ENCODE measurements at places on chromosomes 4 and X.
A peak's percentile ranks its signal among the peaks of the same experiment; 100 is the strongest.

GRCh38 chr4:101200561-101200960 is 146.8 kb downstream of the PPP3CA start:
- DNase-seq: no peak

- no peak for DNase-seq
These were observed 28.3 kb downstream of the NBDY start for GRCh38 chrX:56757327-56757726.

- DNase-seq: no peak
These were observed 153.6 kb downstream of the SOWAHB start for GRCh38 chr4:76744241-76744921.

- DNase-seq: no peak
These were observed 103.9 kb upstream of the MAOA start for GRCh38 chrX:43552156-43552555.

DNA sequence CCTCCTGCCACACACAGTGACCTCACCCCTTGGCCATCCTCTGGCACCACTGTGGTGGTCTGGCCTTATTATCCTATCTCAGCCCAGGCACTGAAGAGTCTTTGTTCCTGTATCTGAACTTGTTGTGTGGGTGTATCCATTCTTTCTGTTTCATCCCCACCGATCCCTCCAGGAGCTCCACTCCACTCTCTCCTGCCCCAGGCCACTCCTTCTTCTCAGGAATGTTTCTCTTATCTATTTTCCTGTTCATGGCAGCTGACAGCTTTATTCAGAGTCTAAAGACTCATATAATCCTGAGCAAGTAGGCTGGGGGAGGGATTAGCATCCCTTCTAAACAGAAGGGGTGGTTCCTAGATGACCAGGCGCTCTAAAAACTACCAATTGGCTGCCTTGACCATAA is 150.0 kb downstream of the ANAPC10 start:
- DNase-seq: no peak

GRCh38 chr4:185142564-185142911 is 528 bp upstream of the SLC25A4 start:
- DNase-seq: no peak

DNA sequence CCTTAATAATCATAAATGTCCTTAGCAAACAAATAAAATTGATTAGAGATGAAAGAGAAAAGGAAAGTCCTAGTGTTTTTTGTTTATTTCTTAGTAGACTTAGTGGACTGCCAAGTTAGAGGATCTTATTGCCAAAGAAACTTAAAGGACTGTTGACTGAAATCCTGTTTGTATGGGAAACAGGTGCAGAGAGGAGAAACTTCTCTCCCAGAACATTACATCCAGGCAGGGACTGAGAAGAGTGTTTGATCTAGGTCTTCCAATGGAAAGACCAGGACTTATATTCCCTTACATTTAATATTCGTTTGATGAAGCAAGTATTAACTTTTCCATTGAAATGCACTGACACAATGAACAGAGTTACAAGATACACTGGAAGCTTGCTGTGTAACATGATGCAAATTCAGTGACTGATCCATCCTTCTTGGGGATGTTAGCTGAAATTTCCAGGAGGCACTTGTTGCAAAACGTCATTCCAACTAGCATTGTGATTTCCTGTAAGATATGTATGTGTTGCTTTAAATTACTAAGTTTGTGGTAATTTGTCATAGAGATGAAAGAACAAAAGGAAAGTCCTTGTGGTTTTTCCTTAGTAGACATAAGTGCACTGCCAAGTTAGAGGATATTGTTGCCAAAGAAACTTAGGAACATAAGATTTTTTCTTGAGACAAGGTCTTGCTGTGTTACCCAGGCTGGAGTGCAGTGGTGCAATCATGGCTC is 505.6 kb downstream of the STIM2 start:
- no peak for DNase-seq

GRCh38 chrX:25873196-25873595 is 264.9 kb upstream of the MAGEB18 start:
- DNase-seq: no peak

GRCh38 chr4:102620697-102621497 is 119.7 kb downstream of the NFKB1 start:
- no peak for DNase-seq

DNA sequence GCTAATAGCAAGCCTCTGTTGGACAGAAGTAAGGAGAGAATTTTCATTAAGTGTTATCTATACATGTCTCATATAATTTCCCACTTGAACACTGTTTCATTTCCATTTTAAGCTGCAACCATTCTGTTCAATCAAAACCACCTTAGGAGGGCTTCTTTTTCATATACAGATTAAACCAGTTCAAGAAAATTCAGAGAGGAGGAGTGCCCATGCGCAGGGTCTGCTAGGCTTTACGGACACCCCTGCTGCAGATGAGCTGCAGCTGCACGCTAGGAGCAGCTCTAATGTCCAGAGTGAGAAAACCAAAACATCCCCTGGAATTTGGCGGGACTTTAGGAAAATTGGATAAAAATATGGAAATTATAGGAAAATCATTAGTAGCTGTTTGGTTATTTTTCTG is 541.0 kb downstream of the SPRY1 start:
- DNase-seq: no peak

GRCh38 chrX:96176921-96177320 is 507.7 kb upstream of the DIAPH2 start:
- no peak for DNase-seq

DNA sequence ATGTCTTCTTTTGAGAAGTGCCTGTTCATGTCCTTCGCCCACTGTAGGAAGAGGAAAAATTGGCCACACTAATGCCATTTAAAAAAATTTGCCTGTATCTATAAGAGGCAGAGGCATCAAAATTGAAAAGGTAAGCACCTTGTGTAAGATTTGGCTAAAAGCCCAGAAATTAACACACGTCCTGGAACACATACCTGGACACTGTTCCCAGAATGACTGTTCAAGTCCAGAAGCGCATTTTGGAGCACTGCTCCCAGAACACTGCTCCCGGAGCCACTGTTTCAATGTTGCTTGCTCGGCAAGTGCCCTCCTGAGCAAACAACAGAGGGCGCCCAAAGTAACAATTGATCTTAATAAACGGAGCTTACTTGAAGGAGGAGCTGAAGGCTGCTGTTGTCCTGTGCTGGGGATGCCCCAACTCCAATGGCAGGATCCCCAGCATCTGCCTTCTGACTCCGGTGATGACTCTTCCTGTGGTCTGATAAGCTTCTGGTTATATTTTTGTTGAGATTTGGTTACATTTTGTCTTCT is 1958.6 kb downstream of the C4orf33 start:
- no peak for DNase-seq

GRCh38 chr4:15920723-15921591 is 17.6 kb downstream of the FGFBP1 start:
- DNase-seq: no peak

DNA sequence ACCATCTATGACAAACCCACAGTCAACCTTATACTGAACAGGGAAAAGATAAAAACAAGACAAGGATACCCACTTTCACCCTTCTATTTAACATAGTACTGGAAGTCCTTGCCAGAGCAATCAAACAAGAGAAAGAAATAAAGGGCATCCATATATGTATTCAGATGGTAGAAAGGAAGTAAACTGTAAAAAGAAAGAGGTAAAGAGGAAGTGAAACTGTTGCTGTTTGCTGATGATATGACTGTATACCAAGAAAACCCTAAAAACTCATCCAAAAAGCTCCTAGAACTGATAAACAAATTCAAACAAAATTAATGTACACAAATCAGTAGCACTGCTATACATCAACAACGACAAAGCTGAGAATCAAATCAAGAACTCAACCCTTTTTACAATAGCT is 538.7 kb upstream of the PABPC4L start:
- no peak for DNase-seq

GRCh38 chrX:70423936-70424675 is 992 bp downstream of the GDPD2 start:
- no peak for DNase-seq

GRCh38 chr4:75623026-75623425 is 7.3 kb downstream of the CDKL2 start:
- DNase-seq: no peak

- DNase-seq: no peak
These were observed 420.8 kb downstream of the ARHGAP24 start for GRCh38 chr4:85895755-85896154.

- DNase-seq: no peak
These were observed 75.0 kb downstream of the EVC start for GRCh38 chr4:5785806-5786680.

DNA sequence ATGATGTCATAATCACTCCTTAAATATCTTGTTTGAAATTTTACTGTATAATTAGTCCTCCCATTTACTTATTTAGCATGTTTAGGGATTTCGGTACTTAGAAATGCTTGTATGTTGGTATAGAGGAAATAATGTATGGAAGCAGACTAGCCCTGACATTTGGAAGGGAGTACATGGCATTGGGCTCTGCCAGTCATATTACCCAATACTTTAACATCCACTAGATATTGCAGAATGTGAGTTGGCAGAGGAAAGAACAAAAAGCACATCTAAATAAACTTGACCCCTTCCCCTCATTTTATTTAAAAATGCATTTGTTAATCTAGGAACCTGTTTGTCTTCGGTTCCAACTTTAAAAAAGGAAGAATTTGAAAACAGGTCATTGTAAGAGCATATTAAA is 77.8 kb downstream of the RS1 start:
- no peak for DNase-seq

DNA sequence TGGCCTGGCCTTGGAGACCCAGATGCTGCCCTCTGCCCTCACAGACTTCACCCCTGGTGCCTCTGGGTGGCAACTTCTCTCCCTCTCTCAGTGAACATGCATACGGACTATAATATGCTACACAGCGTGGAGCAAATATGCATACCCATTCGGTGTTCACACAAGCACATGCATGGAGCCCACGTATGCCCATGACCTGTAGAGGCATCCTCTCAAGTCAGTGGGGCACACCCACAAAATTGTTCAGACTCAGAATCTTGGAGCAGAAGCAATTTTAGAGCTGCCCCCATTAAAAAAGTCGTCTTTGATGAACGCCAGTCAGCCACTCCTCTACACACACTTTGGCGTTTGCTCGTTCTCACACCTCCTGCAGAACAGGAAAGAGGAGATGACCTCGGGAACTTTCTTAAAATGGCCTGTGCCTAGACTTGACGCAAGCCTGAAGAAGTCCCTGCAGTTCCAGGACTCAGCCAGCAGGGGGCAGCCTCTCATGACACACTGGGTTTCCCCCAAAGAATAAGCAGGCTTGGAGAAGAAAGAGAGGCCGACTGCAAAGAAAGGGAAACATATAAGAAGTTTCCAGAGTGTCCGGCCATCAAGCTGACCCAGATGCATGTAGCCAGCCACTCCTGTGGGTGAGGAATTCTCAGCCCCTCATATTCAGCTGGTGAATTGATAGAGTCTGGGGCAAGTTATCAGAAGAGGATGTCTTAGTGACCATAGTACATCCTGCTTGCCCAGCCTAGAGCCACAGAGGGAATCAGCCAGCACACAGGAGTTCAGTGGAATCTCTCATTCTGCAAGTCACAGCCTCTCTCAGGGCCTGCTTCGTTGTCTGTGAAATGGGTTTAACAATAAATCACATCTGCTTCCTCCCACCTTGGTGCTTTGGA is 17.3 kb downstream of the APLN start:
- peak; percentile 58 for DNase-seq

GRCh38 chrX:41923978-41924683 is 777 bp upstream of the CASK start:
- no peak for DNase-seq

DNA sequence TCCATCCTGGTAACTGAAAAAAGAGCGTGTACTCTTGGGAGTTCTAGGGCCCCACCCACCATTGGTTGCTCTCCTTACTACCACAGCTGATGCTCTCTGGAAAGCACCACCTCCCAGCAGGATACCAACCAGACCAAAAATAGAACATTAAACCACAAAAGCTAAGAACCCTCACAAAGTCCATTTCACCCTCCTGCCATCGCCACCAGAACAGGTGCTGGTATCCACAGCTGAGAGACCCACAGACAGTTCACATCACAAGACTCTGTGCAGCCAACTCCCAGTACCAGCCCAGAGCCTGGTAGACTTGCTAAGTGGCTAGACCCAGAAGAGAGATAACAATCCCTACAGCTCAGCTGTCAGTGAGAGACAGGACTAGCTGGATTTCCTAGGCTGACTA is 240.6 kb downstream of the PABPC4L start:
- no peak for DNase-seq

Measured in stimulated activated CD8-positive, alpha-beta memory T cell treated with anti-CD3 and anti-CD28 coated beads, Interleukin-2, amount 100 ng/mL, for 48 hours (primary cell).